ENCODE measurements at places on chromosomes 5 and 9.

- H3K27ac ChIP-seq = no peak overlapping the region
- peaks cover 55% of the 10 kb centered on the region for H3K4me1 ChIP-seq
- DNase-seq = no peak
- no peak overlapping the region for H3K4me3 ChIP-seq
- peaks cover 29% of the 10 kb centered on the region for H3K36me3 ChIP-seq
These were observed 52.3 kb upstream of the FAM120AOS start for GRCh38 chr9:93505541-93506132.

- no peaks in the 10 kb centered on the region for H3K4me1 ChIP-seq
- no peak overlapping the region for H3K27ac ChIP-seq
- no peak for DNase-seq
- no peak overlapping the region for H3K4me3 ChIP-seq
These were observed 175.7 kb upstream of the SLC12A2 start for GRCh38 chr5:127907907-127908306.

- H3K4me1 ChIP-seq = no peaks in the 10 kb centered on the region
- H3K27me3 ChIP-seq = no peaks in the 10 kb centered on the region
- H3K36me3 ChIP-seq = no peaks in the 10 kb centered on the region
- no peak for DNase-seq
- no peak overlapping the region for H3K4me3 ChIP-seq
These were observed 45.2 kb downstream of the ANKDD1B start for GRCh38 chr5:75656311-75657003.

GRCh38 chr9:75001719-75002421 is 26.2 kb downstream of the CARNMT1 start:
- no peak for DNase-seq
- no peak overlapping the region for H3K4me3 ChIP-seq
- no peak overlapping the region for H3K27ac ChIP-seq
- no peaks in the 10 kb centered on the region for H3K27me3 ChIP-seq
- peaks cover 16% of the 10 kb centered on the region for H3K36me3 ChIP-seq
- H3K4me1 ChIP-seq = no peaks in the 10 kb centered on the region

DNA sequence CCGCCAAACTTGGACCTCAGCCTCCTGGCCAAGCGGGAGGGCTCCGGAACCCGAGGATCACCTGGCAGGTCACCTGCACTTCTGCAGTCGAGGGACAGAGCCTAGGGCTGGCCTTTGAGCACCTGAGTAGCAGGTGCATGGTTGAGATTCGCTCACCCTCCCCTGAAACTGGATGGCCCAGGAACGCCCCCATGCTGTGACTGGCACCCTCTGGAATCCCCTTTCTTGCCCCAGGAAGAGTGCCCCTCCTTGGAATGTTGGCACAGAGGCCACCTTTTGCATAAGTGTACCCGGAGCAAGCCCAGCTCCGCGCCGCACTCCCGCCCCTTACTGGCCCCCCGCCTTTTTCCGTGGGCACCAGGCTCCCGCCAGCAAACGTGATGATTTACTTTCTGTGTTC is 112.5 kb upstream of the IER5L start:
- H3K36me3 ChIP-seq = no peaks in the 10 kb centered on the region
- no peaks in the 10 kb centered on the region for H3K4me1 ChIP-seq
- DNase-seq = peak; percentile 2
- no peaks in the 10 kb centered on the region for H3K27me3 ChIP-seq
- H3K27ac ChIP-seq = no peak overlapping the region
- H3K4me3 ChIP-seq = no peak overlapping the region

GRCh38 chr5:170293273-170293672 is 4.3 kb downstream of the LCP2 start:
- H3K27ac ChIP-seq = peak overlapping the region; percentile 98
- peak overlapping the region; percentile 95 for H3K4me3 ChIP-seq
- DNase-seq = peak; percentile 66
- peaks cover 82% of the 10 kb centered on the region for H3K36me3 ChIP-seq

DNA sequence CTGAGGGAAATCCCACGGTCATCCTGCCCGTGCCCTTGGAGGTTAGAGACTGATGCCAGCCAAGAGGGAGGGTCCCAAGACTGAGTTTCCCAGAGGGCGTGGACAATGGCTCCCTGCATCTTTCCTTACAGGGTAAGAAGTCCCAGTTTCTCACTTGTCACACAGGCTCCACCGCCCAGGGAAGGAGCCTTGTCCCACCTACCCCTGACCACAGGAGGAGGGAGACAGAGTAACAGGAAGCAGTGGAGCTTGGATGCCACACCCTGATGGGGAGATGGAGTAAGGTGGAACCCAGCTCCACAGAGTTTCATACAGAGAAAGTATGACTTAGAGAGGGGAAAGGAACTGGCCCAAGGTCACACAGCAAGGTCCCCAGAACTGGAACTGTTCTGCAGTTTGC is 9.4 kb upstream of the CD74 start:
- H3K4me1 ChIP-seq = no peaks in the 10 kb centered on the region
- no peak overlapping the region for H3K27ac ChIP-seq
- H3K27me3 ChIP-seq = no peaks in the 10 kb centered on the region
- H3K36me3 ChIP-seq = no peaks in the 10 kb centered on the region
